ENCODE measurements at places on chromosomes 1 and 21. TPM values are rescaled to one million over a fixed set of nuclear protein-coding genes. Genes with fewer than 3 reads are reported as not detected.

Gene KCNK2
- total RNA-seq, result not detected

Gene RASAL2
- 33.6 TPM for total RNA-seq

Gene CC2D1B
- total RNA-seq, result 19.9 TPM

Gene ORC1
- 4.8 TPM for total RNA-seq

Gene SDC3
- 44.7 TPM for total RNA-seq

Gene OR10Z1
- not detected for total RNA-seq

Gene ERG
- 39.3 TPM for total RNA-seq

Gene TEKT2
- total RNA-seq, result 0.25 TPM

Gene TACSTD2
- 33.0 TPM for total RNA-seq

Gene ANKRD65
- total RNA-seq, result 0.32 TPM

Gene FAM151A
- not detected for total RNA-seq

Gene CXADR
- total RNA-seq, result 76.5 TPM

Gene FCRL2
- not detected for total RNA-seq

Gene LAD1
- 0.16 TPM for total RNA-seq

Gene OR2T11
- total RNA-seq, result not detected

Gene S100A7A
- not detected for total RNA-seq

Gene PLA2G2C
- not detected for total RNA-seq

Gene TOR1AIP1
- 33.3 TPM for total RNA-seq

Gene TMEM82
- not detected for total RNA-seq

Gene FMO2
- 0.32 TPM for total RNA-seq

Gene ADAM30
- not detected for total RNA-seq

Gene TMEM269
- not detected for total RNA-seq

Gene LGR6
- total RNA-seq, result not detected

Gene PCAT6
- not detected for total RNA-seq

Gene RIMKLA
- 0.06 TPM for total RNA-seq

Gene CD58
- total RNA-seq, result 7.3 TPM

Gene SYDE2
- 0.49 TPM for total RNA-seq

Gene ADGRB2
- 0.16 TPM for total RNA-seq

Gene KCNAB2
- total RNA-seq, result 1.6 TPM

Gene SNIP1
- total RNA-seq, result 10.2 TPM

Gene YBEY
- total RNA-seq, result 5.5 TPM

Gene JUN
- total RNA-seq, result 55.0 TPM

Gene PRMT2
- total RNA-seq, result 209 TPM

Gene AADACL3
- total RNA-seq, result not detected

Gene FCAMR
- not detected for total RNA-seq

Gene LINGO4
- not detected for total RNA-seq

Gene GSTM5
- not detected for total RNA-seq

Gene RIPPLY3
- not detected for total RNA-seq

All from bladder microvascular endothelial cell (primary cell).